ENCODE measurements at places on chromosomes 1 and 21. TPM values are rescaled to one million over a fixed set of nuclear protein-coding genes. Genes with fewer than 3 reads are reported as not detected.

Gene OR2M3
- not detected for total RNA-seq

GRCh38 chr1:173347282-173347818, 129.8 kb upstream of the PRDX6 start:
- no peak for DNase-seq

DNA sequence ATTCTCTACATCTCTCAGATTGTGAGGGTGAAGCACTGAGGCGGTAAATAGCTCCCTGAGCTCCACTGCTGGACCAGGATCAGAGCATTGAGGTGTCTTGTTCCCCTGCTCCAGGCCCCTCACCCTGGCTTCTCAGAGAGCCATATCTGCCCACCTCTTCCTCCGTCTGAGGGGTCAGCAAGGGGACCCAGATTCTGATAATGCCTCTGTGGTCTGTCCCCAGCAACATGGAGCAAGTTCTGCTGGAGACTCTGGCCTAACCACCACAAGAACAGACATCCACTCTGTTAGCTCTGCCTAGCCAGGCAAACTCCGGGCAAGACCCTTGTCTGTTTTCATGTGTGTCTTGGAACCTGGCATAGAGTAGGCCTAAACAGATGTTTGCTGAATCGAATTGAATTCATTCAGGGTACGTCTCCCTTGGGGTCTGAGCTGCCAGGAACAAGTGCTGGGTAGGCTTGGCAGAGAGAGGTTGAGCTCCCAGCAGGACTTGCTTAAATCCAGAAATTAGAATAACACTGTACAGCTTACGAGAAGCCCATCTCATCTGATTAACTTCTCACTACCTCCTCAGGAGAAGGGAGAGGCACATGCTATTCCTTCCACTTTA, 2.3 kb downstream of the TRAF5 start:
- no peak for DNase-seq

GRCh38 chr1:186745531-186746146, 65.4 kb upstream of the PTGS2 start:
- DNase-seq, result no peak

Gene S100A14
- not detected for total RNA-seq

DNA sequence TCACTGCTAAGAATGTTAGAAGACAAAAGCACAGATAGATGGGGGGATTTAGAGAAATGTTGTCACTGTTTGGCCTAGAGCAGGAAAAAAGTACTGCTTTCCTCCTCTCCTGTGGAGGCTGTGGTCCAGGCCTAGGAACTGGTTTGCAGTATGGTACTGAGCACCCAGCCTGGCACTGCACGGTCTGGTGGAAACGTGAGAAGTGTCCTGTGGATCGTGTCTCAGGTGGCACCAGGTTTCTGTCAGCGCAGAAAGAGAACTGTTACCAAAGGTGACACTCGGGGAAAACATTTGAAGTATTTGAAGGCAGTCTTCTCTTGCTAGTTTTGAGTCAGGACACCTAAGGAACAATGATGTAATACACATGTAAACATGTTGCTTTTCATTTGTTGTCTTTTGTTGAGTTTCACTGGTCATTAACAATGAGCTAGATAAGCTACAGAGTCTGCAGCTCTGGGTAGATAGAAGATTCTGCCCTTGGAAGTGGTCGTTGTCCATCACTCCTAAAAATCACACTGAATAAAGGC, 63.0 kb downstream of the B3GALNT2 start:
- no peak for DNase-seq

Gene LCE3E
- total RNA-seq, result not detected

Gene GNG5
- total RNA-seq, result 41.6 TPM

Gene WNT2B
- 5.9 TPM for total RNA-seq

DNA sequence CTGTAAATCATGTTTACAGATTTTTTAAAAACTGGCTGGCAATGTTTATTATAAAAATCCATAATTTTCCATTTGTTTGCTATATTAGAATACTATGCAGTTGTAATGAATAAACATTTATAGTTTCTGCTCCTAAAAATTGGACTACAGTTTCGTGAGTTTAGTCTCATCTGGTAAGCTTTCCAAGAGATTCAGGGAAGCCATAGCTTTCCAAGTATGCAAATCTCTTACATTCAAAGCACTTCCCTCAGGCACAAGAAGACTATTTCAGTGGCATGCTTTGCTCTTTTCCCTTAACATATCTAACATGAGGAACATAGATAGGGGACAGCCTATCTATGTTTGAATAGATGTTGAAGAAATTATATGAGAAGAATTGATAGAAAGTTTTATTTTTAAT, 77.2 kb downstream of the ADGRL2 start:
- DNase-seq, result no peak
